ENCODE measurements at places on chromosomes 11 and 22.

GRCh38 chr11:132987936-132988335 lies 544.4 kb downstream of the OPCML start:
- DNase-seq, result no peak

- DNase-seq, result no peak
Measured at GRCh38 chr11:129426776-129427175, 51.1 kb downstream of the BARX2 start.

DNA sequence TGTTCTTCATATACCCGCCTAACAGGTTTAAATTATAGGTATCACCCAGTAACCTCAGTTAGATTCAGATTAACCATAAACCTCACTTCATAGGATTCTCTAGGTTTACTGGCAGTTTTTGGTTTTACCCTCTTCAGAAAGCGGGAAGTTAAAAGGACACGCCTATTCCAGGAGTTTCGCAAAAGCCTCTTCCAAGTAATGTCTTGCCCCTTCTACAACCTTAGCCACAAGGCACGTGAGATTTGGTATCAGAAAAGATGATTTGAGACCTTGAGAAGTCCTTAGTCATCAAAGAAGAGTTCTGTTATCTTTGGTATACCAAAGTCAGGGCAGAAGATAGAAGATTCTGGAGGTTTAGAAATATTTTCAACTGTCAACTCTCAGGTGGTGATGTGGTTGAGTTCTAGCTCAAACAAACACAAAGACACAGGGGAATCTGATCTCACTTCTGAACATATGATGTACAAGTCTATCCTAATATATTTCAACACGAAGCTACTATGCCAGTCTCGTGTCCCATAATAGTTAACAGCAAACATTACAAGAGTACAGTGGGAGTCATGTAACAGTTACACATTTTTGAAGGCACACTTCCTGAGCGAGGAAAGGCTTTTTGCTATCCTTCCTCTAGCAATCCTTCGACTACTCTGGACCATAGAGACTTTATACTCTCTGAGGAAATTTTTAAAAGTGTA lies 103.5 kb downstream of the USP35 start:
- DNase-seq, result no peak

GRCh38 chr11:88535916-88536547 lies 198.5 kb upstream of the CTSC start:
- peak; percentile 34 for DNase-seq

DNA sequence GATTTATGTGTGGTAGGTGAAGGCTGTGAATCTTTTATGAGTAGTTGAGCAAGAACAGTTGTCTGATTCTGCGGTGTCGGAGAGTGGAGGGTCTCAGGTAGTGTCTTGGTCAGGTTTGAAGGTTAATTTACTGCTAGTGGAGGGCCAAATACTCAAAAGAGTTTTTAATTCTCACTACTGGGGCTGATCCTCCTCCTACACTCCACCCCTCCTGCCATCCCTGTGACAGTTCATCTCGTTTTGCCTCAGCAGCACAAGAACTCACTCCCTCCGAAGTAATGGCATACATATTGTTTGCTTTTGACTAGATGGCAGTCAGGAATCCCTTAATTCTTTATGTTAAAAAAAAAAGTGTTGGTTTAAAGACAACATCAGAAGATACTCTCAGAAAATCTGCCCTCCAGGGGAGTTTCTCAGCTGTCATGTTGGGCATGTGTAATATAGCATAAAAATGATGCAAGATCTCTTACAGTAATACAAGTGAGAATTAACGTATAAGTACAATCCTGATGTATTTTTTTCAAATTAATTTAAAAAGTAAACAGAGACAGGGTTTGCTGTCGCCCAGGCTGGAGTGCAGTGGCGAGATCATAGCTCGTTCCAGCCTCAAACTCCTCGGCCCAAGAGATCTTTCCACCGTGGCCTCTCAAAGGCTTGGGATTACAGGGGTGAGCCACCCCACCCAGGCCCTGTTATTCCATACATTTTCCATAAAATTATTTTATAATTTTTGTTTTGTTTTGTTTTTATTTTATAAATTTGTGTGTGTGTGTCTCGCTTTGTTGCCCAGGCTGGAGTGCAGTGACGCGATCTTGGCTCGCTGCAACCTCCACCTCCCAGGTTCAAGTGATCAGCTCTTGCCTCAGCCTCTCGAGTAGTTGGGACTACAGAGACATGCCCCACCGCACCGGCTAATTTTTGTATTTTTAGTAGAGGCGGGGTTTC lies 1.3 kb downstream of the FAR1 start:
- DNase-seq, result no peak
